ENCODE measurements at places on chromosomes 6 and 20.

DNA sequence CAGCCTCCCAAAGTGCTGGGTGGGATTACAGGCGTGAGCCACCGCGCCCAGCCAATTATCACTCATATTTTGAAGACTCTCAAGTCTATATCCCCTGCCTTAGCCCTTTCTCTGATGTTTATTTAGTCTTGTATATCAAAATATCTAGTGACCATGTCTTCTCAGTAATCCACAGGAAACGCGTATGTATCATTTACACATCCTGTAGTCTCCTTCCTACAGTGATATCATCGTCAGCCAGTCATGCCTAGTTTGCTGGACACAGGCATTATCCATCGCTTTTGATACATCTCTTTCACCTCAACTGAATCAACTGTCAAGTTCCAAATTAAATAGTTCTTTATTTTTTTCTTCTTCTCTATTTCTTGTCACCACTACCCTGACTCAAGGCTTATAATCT lies 223.7 kb downstream of the NKAIN2 start:
- no peak for DNase-seq

- no peak for DNase-seq
Measured at GRCh38 chr6:56686429-56686828, 43.7 kb upstream of the DST start.

GRCh38 chr6:159086033-159086618 lies 41.3 kb upstream of the TAGAP start:
- DNase-seq, result no peak

DNA sequence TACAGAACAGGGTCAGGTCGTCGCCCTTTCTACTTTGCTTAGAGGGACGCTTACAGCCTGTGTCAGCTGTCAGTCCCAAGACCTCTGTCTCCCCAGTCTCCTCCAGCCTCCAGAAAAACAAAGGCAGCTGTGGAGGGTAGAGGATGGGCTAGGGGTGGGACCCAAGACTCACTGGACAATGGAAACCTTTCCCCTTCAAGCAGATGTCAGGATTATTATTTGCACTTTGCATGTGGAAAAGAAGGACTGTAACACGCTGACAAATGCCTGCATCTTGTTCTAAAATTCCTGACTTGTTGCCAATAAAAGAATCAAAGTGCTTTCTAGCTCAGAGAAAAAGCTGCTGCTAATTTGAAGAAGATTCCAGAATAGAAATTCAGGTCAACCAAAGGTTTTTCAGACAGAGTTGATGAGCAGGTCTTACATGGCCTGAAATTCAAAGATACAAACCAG lies 58.7 kb downstream of the SNX5 start:
- DNase-seq, result no peak

DNA sequence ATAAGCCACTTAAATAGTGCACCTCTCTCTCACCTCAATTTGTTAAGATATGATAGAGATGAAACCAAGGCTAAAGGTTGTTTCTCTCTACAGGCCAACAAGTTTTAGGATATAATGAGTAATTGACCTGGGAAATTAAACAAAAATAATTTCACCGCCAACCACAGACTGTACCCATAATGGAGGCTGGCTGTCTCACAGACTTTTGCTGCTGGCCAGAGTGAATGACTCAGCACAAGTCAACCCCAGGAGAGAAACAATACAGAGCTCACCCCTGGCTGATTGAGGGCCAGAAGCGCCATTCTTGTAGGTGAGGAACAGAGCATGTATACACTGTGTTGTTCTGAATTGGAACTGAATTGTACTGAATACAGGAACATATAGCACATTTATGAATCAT lies 99.9 kb downstream of the CAP2 start:
- no peak for DNase-seq

- DNase-seq, result no peak
Measured at GRCh38 chr6:14762077-14762476, 483.8 kb upstream of the JARID2 start.

GRCh38 chr6:133099573-133099972 lies 141.6 kb upstream of the EYA4 start:
- no peak for DNase-seq

DNA sequence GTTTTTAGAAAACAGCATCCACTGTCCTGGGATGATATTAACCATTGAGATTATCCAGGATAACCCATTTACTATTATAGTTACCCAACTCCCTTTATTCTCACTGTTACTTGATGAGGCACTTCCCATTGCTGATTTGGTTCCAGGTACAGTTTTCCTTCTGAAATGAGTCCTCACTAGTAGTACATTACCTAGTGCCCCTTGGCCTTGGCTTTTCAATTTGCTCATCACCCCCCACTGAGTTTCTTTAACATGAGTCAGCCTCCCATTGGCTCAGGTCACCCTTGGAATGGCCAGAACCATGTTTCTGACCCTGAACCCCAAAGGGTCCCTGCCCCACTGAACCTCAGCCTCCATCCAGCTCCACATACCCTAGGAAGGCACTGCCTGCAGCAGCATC lies 28.4 kb downstream of the MDGA1 start:
- DNase-seq, result no peak

GRCh38 chr6:142728364-142728763 lies 216.6 kb downstream of the HIVEP2 start:
- DNase-seq, result peak; percentile 66

DNA sequence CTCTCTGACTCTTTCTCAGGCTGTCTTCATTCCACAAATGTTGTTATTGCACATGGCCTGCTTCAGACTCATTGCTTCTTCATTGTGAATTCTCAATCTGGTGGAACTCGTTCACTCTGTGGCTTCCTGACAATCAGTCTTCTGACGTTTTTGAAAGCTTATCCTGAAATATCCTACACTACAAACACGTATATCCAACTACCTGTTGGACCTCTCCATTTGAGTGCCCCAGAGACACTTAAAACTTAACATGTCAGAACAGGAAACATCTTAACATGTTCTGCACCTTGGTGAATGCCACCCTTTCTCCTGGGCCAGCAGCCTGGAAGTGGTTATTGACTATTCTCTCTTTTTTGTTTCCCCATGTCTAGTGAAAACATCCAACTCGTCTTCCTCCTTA lies 50.8 kb downstream of the AIG1 start:
- no peak for DNase-seq
